ENCODE measurements at places on chromosomes 7 and 10. TPM values are rescaled to one million over a fixed set of nuclear protein-coding genes. Genes with fewer than 3 reads are reported as not detected.

DNA sequence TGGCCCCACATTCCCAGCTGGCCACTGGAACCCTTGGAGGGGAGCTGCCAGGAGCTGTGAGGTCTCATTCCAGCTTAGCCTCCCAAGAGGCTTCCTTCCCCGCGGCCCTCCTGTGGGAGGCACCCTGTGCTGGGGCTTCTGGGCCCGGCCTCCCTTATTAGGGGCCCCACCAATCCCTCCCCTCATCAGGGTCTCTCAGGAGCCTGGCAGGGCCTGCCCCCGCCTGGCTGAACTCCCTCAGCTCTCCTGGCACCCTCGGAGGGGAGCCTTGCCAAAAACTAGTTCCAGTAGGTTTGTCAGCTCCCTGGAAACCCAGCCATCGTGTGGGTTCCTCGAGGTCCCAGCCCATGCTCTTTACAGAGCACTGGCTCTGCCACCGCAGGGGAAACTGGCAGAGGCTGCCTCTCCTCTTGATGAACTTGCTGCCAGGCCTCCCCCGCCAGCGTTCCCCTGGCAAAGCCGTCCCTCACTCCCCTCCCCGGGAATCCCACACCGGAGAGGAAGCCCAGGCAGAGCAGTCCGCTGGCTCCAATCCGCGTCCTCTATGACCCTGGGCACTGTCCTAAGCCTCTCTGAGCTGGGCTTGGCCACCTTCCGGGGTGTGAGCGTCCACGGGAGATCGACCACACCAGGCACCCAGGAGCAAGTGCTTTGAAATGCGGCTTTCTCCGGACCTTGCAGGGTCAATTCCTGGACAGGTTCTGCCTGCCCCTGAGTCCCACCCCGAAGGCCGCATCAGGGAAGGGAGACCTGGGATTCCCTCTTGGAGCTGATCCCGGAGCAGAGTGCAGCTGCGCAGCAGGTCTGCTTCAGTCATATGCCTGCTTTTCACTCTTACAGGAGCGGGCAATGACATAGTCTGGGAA is 139.8 kb downstream of the ARHGAP22 start:
- no peak overlapping the region for H3K4me3 ChIP-seq
- H3K4me1 ChIP-seq = peaks cover 2% of the 10 kb centered on the region
- no peaks in the 10 kb centered on the region for H3K27me3 ChIP-seq
- H3K27ac ChIP-seq = no peak overlapping the region

- H3K36me3 ChIP-seq = no peaks in the 10 kb centered on the region
- no peak overlapping the region for H3K4me3 ChIP-seq
- peaks cover 31% of the 10 kb centered on the region for H3K27me3 ChIP-seq
- no peak for DNase-seq
- H3K4me1 ChIP-seq = no peaks in the 10 kb centered on the region
Observed at GRCh38 chr7:94080551-94080950, 76.4 kb upstream of the BET1 start.

DNA sequence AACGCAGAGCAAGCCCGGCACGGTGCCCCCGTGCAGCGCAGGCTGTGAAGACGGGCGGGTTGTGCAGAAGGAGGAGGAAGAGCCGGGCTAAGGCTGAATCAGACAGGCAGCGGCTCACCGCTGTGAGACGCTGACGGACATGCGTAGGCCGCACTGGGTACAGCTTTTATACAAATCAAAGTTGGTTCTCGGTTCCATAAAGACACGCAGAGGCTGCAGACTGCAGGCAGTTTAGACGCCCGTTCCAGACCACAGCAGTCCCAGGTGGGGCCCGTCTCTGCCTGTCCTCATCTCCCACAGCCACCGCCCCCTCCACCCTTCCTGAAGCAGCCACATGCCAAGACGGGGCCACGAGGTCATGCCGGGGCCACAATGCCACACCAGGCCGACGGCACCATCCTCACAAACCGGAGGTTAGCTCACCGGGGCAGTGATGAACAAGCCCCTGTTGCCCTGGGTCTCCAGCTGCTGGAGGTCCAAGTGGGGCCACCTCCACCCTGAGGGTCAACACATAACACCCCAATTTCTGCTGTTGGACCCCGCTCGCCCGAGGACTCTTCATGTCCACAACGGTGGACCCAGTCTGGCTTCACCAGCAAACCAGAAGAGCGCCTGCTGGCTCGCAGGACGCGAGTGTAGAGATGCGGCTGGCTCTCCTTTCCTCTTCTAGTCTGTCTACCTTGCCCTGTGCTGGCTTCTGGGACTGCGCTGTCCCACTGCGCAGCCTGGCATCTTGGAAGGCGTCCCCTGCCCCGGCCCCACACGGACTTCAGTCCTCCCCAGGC is 227.2 kb downstream of the ELFN1 start:
- H3K36me3 ChIP-seq = peaks cover 7% of the 10 kb centered on the region
- H3K27ac ChIP-seq = no peak overlapping the region
- no peak overlapping the region for H3K4me3 ChIP-seq
- peaks cover 2% of the 10 kb centered on the region for H3K4me1 ChIP-seq

SPDYE18 gene
- total RNA-seq = 1.4 TPM
